ENCODE measurements at places on chromosomes 13 and 19.

GRCh38 chr13:71489041-71489440 is 378.0 kb downstream of the DACH1 start:
- DNase-seq = no peak

DNA sequence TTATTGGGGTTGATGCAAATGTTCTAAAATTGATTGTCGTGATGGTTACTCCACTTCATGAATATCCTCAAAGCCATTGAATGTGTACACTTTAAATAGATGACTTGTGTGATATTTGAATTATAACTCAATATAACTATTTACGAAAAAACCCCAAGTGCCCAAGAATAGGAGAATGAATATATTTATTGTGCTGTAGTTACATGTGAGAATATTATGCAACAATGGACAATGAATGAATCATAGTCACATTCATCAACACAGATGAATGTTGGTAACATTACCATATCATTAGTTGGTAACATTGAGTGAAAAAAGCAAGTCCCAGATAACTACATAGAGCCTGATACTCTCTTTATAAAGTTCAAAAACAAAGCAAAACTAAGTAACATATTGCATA is 127.8 kb upstream of the UBL3 start:
- DNase-seq = no peak

- no peak for DNase-seq
These were observed 305.4 kb downstream of the KLF12 start for GRCh38 chr13:73828811-73829210.

GRCh38 chr19:13154911-13155471 is 4.8 kb downstream of the IER2 start:
- peak; percentile 82 for DNase-seq

DNA sequence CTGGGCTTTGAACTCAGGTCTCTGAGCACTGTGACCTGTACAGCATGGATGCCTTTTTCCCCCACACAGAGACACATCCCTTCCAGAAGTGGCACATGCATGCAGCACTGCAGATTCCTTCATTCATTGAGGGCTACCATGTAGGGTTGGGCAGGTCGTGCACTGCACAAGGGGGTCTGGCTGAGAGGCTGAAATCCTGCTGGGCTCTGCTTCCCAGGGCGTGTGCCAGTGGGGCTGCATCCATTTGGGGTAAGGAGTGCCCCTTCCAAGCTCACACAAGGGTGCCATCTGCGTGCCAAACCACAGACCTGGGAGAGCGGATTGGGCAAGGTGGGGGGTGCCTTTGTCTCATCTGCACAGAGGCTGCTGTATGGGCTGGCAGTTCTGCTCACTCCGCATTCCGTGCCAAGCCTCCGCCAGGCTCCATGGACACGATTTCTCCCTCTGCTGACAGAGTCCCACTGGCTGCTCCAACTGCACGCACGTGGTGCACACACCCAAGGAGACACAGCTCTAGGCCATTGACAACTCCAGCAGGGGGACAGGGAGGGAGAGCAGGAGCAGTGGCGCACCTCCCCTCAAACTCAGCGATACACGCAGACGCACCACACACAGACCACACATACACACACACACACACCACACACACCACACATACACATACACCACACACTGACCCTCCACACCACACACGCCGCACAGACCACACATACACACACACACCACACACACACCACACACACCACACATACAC is 4.5 kb upstream of the SHISA7 start:
- no peak for DNase-seq

DNA sequence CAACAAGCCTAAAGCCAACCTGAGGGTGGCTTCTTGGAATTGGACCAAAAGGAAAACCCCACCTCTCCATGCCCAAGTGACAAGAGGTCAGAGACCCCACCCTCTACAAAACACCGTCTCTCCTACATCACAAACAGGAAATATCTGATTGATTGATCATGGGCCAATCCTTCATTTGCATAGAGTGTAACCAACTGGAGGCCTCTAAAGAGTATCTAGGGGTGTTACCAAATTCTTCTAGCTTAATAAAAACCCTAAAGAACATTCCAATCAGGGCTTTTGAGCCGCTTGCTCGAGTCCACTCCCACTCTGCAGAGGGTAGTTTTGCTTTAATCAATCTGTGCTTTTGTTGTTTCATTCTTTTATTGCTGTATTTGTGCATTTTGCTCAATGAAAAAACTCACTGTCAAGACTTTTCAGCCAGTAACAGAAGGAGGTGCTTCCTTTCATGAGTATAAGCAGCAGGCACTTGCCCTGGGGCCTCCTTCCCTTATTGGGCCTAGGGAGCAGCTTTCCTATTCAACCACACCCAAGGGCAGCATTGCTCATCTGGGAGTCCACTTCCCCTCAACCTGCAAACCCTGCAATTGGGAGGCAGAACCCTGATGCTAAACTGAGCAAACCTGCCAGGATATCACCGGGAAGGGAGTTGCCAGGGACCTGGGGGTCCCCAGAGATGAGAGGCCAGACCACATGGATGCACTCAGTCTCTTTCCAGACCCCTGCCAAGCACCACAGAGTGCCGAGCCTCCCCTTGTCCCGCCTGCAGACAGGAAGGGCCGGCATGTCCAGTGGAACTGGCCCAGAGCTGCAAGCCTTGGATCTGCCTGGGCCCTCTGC is 154.3 kb upstream of the VSTM2B start:
- DNase-seq = no peak

- DNase-seq = peak; percentile 54
These were observed 40.3 kb downstream of the DEDD2 start for GRCh38 chr19:42176990-42177685.

DNA sequence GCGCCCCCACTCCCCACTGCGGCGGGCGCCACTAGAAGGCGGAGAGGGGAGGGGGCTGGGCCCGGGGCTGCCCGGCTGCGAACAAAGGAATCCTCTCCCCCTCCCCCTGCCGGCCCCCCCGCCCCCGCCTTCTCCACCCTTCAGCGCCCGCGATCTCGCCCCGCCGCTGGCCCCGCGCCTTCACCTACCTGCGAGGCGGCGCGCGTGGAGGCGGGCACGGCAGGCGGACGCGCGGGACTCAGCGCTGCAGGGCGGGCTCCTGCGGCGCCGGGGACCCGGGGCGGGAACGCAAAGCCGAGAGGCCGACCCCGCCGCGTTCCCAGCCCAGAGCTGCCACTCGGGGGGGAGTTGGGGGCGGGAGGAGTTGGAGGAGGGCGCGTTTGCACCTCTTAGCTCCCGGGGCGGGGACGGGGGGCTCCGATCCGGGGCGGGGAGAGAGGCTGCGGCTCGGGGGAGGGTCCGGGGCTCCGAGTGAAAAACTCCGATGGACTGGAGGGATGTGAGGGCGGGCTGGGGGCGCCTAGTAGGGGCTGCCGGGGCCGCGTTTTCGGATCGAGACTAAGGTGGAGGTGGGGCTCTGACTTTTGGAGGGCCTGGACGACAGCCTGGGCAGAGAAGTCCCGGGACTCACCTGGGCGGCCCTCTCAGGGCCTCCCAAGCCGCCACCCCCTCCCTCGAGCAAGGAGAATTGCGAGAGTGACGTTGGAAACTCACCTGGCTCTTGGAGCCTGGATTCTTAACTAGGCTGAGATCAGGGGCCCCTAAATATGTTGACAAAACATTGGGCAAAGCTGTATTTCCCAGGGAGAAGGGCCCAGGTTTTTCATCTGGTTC is at the start of gene FBN3:
Gene FBN3, minus strand, starts transcription at position 332 of the 834 bp plus-strand sequence. CDS start 2,112 bp downstream, outside the sequence.
- DNase-seq = peak; percentile 40

DNA sequence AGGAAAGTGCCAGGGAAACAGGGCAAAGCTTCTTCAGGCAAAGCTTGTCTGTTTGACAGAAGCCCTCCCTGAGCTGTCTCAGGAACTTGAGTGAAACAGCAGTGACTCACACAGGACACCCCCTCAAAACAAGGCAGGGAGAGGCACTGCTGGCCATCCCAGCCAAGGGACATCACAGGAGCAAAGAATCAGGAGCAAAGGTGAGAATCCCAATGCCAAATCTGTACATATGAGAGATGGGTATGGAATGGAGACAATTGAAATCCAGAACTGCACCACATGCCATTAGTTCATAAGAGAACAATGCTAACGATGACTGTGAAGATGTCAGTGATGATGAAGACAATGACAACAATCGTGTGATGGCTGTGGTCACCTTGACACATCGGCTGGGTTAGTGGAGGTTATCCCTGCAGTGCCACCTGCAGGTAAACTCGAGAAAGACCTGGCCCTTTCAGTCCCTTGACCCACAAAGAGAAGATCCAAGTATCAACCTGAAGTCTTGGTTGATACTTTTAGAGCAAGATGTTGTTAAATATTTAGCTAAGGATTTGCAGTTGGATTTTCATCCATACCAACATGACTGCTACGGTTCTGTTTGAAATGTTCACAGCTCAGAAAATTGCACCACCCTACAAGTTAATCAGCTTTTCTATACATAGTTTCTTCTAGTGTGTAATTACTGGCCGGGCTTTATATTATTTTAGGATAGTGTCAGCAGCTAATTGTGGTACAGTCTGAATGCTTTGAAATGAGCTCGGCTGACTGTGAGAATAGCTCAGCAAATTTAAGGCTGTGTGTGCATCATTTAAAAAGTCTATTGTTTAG is 42.0 kb upstream of the IPO5 start:
- no peak for DNase-seq

- no peak for DNase-seq
These were observed 1.9 kb downstream of the MEGF8 start for GRCh38 chr19:42327381-42327780.

DNA sequence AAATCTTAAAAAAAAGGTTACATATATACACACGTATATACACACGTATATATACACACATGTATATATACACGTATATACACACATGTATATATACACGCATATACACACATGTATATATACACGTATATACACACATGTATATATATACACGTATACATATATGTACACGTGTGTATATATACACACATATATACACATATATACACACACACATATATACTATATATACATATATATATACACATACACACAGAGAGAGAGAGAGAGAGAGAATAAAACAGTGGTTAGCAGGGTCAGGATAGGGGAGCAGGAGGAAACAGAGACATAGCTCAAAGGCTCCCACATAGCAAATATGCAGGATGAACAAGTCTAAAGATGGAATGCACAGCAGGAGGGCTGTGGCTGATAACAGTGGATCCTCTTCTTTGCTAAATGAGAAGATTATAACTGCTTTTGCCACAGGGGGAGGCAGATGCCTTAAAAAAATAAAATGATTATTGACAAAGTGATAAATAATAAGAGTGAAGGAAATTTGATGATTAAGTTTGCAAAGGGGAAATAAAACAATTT is 714.5 kb downstream of the UQCRFS1 start:
- DNase-seq = no peak

DNA sequence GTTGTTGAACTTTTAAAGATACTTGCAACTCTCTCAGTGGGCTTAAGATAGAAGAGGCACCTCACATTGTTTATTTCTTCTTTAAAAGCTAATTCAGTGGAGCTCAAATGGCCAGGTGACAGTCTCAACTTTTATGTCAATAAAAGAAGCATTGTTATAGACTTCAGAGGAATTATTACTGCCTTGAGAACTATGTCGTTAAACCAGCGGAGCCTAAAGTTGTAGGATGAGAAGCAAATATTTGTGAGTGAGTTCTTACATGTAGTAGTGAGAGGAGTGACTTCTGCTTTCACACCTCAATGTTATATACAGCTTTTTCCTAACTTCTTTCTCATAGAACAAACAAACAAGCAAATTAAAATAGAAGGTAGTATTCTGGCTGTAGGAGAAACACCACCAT is 31.2 kb upstream of the DGKH start:
- DNase-seq = no peak

- DNase-seq = no peak
These were observed 17.4 kb upstream of the SPRYD7 start for GRCh38 chr13:49953560-49953959.

DNA sequence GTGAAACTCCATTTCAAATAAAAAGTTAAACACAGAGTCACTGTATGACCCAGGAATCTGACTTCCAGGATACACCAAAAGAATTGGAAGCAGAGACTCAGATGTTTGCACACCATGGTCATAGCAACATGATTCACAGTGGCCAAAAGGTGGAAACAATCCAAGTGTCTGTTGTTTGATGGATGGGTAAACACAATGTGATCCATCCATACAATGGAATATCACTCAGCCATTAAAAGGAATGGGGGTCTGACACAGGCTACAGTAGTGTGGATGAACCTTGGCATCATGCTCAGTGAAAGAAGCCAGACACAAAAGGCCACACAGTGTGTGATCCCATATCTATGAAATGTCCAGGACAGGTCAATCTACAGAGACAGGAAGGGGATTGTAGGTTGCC is 174.3 kb downstream of the PTPRS start:
- DNase-seq = no peak

DNA sequence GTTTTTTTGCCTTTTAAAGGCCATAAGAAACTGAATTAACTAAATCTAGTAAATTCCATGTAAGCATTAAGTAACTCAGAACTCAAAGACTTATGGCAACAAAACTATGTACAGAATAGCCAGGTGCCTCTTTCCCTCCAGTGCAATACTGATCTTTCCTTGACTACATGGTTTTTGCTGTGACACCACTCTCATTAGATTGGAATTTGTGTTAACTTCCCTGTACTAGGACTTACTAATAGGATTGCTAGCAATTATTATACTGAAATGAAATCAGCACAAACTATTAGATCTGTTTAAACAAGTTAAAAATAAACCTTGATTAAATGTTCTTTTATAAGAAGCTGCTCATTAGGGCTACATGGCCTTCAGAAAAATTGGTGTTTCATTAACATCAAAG is 96.3 kb downstream of the DACH1 start:
- no peak for DNase-seq

DNA sequence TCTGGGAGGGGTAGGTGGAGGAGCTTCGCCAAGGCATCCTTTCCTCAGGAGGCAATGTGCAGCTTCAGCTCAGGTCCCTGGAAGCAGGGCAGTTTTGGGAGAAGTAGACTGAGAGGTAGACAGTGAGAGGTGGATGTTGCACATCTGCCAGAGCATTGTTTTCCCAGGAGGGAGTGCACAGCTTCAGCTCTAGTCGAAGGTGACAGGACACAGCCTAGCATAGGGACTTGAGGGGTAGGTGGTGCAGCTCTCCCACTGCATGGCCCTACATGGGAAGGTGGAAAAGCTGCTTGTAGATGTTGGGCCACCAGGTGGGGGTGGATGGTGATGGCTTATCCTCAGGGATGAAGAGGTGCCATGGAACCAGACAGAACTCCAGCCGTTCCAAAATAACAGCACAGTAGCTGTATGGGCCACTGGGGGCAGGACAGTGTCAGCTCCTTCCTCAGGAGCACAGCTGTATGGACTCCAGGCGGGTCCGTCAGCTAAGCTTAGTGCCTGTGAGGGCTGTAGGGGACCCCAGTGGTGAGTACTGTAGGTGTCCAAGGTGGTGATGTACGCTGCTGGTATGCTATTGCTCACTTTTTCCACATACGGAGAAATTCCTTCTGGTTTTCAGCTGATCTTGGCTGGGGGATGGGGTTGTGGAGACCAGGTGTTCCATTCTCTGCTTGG is 17.4 kb upstream of the ZNF543 start:
- DNase-seq = no peak

- DNase-seq = no peak
These were observed 1366.6 kb upstream of the MIR17HG start for GRCh38 chr13:89980896-89981295.

Measured in right lung (tissue), 10 donors.